Stimulated activated CD8-positive, alpha-beta memory T cell treated with anti-CD3 and anti-CD28 coated beads, Interleukin-7, amount 100 ng/mL, for 4 hours (primary cell): ENCODE measurements at places on chromosomes 1 and 21.

- no peak for DNase-seq
Measured at GRCh38 chr1:95627244-95627643, 393.2 kb downstream of the RWDD3 start.

- no peak for DNase-seq
Measured at GRCh38 chr21:15967661-15968060, 237.9 kb downstream of the USP25 start.

DNA sequence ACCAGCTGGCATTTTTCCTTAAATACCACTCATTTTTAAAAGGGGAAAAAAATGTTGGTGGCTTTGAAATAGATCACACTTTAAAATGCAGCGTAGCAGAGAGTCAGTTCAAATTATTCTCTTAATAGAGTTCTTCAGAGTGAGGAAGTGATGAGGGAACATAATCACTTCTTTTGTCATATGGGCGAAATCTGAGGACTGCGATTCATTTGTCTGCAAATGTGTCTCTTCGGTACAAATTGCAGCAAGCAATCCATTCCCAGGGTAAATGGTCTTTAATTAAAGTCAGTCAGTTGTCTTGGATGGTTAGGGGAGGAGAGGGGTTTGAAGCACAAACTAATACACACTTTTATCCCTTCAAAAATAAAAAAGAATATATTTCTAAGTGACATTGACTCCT is 86.0 kb upstream of the SELENON start:
- no peak for DNase-seq

DNA sequence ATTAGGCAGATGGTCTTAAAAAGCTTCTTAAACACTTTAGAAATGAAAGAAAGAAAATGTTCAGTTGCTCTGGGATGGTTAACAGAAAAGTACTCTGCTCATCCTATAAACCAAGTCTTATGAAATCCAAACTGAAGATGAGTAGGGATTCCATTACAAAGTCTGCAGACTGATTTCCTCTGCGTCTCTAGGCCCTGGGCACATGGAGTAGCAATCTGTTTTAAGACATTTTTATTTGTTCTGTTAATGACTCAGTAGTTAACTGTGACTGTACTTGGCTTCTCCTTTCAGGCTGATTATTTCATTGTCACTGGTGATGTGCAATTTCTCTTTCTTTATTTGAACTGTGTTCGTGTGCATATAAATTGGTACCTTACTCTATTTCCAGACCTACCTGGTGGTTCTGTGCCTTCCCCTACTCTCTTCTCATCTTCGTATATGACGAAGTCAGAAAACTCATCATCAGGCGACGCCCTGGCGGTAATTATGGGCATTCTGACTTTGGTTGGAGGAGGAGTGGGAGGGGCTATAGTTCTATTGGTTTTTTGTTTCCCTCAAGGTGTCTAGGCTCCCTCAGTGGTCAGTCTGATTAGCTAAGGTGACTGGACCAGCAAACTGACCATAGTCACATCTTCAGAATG is 30.6 kb downstream of the ATP1A1 start:
- DNase-seq, result no peak

- no peak for DNase-seq
Measured at GRCh38 chr1:38686167-38686926, 173.2 kb downstream of the RRAGC start.

DNA sequence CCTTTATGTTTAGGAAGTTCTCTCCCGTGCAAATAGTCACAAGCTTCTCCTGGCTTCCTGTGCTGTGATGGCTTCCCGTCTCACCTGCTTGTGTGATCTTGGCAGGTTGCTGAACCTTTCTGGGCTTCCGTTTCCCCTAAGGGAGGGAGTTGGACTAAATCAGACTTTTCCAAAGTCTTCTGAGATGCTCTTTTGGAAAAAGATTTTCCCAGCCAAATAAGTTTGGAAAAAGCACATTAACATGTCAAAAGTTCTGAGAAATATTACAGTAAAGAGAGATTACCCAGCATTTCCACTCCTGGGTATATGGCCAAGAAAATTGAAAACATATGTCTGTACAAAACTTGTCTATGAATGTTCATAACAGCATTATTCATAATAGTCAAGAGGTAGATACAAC is 36.0 kb upstream of the TENT5C start:
- no peak for DNase-seq
